ENCODE measurements at places on chromosomes 2 and 18.

DNA sequence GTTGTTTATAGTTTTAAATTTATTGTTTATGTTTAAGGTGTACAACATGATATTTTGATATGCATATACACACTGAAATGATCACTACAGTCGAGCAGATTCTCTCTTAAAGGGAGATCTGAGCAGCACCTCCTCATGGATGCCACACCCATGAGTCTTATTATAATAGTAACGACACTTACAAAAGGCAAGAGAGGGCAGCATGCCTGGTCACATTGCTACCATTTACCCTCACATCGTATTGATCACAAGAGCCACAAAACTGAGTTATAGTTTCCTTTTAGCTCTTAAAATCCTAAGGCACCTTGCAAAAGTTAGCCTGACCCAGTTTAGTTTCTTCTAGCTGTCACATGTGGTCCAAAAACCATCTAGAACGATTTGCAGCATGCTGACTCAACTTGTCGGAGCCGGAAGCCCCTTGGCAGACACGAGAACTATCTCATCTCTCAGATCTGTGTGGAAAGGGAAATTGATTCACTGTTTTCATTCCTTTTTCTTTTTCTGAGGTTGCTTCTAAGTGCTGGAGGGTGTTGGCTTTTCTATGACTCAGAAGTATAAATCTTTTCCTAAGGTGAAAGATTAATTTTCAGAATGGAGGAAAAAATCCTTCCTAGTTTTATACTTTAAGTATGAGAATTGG, 85.3 kb downstream of the CDC42EP3 start:
- peak; percentile 89 for DNase-seq

DNA sequence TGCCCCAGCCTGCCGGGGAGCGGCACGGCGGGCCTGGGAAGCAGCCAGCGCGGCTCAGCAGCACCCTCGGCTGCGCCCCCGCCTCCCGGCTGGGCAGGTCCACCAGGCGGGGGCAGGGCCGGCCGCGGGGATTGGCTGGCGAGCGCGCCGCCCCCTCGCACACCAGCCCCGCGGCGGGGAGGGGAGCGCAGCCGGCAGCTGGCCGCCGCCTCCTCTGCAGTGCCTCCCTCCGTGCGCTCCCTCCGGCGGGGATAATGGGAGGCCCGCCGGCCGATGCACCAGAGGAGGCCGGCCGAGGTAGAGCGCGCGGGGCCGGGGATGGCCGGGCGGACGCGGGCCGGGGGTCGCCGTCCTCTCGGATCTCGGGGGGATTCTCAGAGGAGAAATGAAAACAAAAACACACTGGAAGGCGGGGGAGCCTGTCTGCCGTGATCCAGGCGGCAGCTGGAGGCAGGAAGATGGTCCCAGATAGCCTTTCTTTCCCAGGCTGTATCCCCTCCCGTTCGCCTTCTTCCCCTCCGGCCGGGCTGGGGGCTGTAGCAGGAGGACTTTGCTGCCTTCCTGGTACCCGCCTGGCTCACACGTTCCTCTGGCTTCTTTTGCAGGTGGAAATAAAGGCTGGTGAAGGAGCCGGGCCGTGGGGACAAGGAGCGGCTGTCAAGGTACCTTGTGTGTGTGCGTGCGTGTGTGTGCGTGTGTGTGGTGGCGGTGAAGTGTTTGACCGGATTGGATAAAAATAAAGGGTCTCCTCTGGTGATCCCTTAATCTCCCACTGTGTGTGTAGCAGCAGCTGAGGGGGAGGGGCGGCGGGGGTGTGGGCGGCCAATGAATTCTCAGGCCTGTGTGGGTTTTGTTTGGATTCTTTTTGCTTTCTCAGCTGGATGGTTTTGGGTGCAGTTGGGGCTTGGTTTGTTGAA, 18.1 kb downstream of the TET3 start:
- DNase-seq: peak; percentile 65

DNA sequence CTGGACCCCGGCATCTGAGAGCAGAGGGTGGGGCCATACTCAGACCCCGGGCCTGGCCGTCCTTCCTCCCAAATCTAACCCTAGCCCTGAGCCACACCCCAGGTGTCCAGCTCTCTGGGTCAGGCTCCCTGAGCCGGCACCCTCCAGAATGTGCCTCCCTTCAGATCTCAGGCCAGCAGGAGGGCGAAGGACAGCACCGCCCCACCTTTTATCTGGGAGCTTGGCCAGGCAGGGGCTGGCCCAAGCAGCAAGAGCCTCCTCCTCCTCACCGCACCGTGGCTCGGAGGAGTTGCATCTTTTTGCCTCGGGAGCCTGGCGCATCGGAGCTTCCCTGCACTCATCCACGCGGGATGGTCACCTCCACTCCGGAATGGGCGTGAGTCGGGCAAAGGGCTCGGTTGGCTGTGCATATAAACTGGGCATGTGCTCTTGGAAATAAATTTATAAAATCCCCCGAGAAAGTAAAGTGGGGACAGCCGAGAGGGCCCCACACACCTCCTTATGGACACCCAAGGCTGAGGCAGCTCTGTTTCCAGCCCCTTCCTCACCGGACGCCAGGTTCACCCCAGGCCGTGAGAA, 69.1 kb upstream of the CTDP1 start:
- no peak for DNase-seq

GRCh38 chr2:231228974-231229529, 30.6 kb downstream of the ARMC9 start:
- no peak for DNase-seq

- no peak for DNase-seq
These were observed 129.0 kb downstream of the ERBB4 start for GRCh38 chr2:212409560-212409959.

DNA sequence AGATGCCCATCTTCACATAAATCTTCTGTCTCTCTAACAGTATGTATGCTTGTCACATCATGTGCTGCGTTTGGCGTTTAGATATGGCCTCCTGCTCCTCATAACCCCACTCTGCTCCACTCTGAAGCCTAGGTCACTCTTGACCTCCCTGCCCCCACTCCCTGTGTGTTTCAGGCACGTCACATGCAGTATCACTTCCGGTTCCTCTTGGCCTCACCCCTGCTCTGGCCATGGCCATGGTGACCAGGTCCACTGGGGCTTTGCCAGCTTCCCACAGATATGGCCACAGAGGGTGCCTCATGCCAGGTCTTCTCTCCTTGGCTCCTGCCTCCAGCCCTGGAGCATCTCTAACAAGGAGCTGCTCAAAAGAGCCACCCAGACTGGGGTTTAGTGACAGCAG, 160.0 kb downstream of the RNF152 start:
- no peak for DNase-seq

GRCh38 chr2:165876269-165876668, 77.3 kb downstream of the TTC21B start:
- DNase-seq: no peak

- no peak for DNase-seq
These were observed 38.7 kb downstream of the RPL31 start for GRCh38 chr2:101040761-101041160.

GRCh38 chr2:226514895-226515294, 284.7 kb downstream of the IRS1 start:
- DNase-seq: no peak

DNA sequence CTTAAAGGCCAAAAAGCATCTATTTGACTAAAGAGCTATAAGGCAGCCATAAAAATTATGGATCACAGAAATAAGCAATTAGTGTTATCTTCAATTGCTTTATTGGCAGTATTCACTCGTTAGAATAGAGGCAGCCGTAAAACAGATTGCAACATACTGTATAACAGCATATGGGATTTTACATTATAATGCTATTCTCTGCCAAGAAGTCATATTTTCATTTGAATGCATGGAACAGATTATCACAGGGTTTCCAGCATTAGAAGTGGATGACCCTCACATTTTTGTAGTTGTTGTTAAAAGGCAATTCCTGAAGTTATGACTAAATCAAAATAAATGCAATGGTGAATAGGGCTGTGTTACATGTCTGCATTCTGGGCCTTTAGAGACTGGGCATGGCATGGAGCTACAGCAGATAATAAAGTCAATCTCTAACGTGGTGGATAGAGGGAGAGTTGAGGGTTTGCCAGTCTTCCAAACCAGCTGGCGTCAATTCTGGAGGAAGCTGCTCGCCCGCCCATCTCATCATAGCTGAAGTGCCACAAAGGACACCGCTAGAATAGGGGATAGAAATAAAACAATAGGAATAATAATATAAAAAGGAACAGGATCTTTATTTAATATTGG, 155.4 kb upstream of the VRK2 start:
- no peak for DNase-seq

DNA sequence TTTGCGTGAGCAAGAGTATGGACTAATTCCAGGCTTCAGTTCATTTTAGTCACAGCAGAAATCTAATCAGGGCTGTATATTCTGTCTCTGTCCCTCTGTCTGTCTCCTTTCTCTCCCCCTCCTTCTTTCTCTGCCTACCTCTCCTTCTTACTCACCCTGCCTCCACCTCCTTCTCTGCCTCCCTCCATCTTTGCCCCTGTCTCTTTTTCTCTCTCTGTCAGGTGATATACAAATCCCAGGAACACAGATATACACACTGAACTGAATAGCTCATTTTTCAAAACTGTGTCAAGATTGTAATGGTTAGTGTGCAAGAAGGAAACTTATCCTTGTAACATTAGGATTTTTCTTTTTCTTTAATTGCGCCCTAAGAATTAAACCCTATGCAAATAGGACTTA, 32.5 kb downstream of the SLC8A1 start:
- DNase-seq: no peak

DNA sequence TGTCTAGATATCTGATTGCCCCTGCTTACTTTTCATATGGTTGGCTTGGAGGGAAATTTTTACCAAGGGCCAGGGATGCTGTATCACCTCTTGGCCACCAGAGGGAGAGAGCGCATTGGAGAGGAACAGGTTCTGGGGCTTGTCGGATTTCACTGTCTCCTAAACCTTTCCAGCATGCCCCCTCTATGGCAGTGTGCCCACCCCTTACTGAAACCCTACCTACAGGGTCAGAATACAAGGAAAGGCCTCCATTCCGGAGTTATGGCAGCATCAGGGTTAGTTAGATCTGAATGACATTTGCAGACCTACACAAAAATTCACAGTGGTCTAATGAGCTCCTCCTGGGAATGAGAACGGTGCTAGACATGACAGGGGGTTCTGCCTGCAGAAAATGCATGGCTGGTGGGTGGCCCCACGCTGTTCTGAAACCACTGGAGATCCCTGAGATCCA, 5.8 kb downstream of the SLC14A2 start:
- no peak for DNase-seq

GRCh38 chr2:199943373-199943772, 11.9 kb downstream of the TYW5 start:
- DNase-seq: no peak

DNA sequence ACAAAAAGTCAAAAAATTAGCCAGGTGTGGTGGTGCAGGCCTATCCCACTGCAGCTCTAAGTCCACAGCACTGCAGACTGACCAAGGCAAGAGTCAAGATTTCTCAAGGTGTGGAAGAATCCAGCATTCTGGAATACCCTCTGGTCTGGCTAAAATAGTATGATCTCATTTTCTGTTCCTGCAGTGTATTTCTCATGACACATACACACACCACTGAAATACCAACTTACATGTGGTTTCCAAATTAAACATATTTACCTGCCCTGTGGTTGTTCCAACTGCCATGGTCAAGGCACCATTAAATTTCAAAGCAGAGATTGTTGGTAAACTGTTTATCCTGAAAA, 30.9 kb downstream of the NOL10 start:
- no peak for DNase-seq

DNA sequence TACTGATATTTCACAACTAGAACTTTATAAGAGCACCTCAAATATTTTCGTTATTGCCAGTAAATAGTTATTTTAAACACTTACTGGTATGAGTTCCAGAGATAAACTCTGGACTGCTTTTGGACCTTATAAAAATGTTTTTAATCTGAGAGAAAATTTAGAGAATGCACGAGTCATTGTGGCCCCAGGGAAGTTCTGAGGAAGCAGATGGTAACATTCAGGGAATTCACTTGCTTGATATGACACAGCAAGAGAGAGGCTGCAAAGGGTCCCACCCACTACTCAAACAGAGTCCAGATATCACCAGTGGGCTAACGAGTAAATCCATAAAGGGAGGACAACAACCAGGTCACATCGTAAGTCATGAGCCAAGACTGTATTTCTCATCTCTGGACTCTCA, 526.8 kb downstream of the TDRD15 start:
- no peak for DNase-seq
